Right renal cortex interstitium (tissue), 3 donors: ENCODE measurements at places on chromosomes 12 and 14. TPM values are rescaled to one million over a fixed set of nuclear protein-coding genes. Genes with fewer than 3 reads are reported as not detected.

DNA sequence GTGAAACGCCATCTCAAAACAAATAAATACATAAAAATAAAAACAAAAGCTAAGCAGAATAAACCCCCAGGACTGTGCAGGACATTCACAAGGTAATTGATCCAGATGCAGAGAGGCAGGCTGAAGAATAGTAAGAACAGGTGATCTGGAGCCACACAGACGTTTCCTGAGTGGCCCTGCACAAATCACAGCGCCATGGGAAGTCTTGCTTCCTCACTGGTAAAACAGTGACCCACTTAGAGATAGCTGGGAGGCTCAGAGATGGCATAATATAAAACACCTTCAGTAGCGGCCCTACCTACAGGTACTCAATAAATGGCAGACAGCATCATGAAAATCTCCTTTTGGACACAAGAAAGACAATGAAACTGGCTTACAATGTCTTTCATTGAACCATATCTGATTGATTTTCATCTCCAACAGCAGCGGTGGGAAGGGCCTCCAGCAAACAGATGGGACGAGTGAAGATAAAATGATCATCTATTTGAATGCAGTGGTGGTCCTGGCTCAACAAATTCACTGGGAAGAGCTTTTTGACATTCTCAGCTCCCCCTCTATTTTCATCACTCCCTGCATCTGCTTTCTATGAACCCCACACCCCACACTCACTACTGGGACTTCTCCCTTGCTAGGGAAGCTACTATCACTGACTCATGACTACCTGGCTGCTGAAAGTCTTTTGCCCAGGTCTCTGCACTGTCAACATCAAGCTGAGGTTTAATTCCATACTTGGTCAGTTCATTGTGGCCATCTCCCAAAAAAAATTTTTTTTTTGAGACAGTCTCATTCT lies 63.9 kb downstream of the FOXN3 start:
- no peak for DNase-seq

- no peak for DNase-seq
Observed at GRCh38 chr12:123293178-123293760, 21.6 kb upstream of the CDK2AP1 start.

- no peak for DNase-seq
Observed at GRCh38 chr12:9148926-9149325, 33.2 kb upstream of the A2M start.

Gene NEUROD4
- not detected for polyA plus RNA-seq

DNA sequence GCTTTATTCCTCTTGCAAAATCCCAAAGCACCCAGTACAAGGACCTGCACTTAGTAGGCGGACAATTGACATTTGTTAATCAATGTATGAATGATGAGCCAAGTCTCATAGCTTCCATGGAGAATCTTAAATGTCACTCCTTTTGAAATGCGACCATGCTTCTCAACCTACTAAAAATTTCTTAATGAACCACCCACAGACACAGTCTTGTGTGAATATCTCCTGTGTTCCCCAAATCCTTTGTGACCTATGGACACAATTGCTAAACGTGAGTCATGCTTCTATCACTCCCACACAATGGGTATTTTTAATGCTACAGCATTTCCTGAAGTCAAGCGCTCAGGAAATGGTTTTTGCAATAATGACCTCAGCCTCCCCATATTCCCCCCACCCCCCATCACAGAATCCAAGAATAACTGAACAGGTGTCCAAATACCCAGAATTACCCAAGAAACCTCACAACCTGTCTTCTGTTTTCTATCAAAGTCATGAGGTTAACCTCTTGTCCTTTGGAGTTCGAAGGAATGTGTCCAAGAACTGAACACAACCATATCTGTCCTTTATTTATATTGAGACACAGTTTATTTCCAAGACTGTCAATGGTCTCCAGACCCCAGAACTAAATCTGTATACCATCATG lies 163.6 kb upstream of the PLEKHG7 start:
- DNase-seq, result no peak

GRCh38 chr12:95986635-95987570 lies 9.2 kb downstream of the HAL start:
- DNase-seq, result no peak
